ENCODE measurements at places on chromosomes 1 and 21.

DNA sequence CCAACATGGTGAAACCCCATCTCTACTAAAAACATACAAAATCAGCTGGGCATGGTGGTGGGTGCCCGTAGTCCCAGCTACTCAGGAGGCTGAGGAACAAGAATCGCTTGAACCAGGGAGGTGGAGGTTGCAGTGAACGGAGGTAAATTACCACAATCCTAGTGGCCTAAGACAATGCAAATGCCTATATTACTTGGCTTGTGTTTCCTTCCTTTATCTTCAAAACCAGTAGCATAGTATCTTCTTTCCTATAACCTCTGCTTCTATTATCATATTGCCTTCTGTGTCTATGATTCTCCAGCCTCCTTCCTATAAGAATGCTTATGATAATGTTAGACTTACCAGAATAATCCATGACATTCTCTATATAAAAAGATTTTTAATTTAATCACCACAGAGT lies 156.2 kb upstream of the RGS18 start:
- no peak for DNase-seq

- DNase-seq, result no peak
Observed at GRCh38 chr1:231508941-231509340, 19.5 kb upstream of the TSNAX start.

DNA sequence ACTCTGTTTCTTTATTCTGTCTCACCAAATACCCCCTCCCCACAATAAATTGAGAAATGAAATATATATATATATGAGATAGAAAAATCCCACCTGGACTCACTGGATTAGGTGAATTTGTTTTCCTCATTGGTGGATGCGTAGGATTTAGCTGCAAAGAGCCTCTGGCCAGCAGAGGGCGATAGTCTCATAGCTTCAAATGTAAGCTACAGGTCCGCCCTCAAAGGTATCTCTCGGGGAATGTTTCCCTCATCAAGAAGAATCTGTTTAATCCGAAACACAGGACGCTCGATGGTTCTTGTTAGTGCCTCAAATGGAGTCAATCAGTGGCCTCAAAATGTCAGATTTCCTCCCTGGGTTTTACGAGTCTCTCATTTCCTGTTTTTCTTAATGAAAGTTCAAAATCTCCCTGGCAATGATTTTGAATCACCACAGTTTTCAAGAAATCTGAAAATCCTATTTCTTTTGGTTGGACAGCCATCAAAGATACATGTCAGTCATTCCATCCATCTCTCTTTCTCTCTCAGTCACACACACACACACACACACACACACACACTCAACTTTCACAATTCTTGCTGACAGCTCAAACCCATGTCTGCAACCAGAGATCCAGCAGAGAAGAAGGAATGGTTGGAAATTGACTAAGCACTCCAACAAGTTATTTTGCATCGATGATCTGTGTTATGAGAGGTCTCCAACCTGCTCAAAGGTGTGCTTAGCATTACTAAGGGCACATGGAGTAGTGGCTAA lies 13.9 kb upstream of the CAMK1G start:
- peak; percentile 76 for DNase-seq

- DNase-seq, result peak; percentile 74
Observed at GRCh38 chr1:201408176-201408833, 9.2 kb upstream of the LAD1 start.

- DNase-seq, result no peak
Observed at GRCh38 chr21:26332867-26333266, 162.3 kb upstream of the APP start.

GRCh38 chr1:115091572-115091971 lies 2.3 kb upstream of the TSPAN2 start:
- no peak for DNase-seq

- no peak for DNase-seq
Observed at GRCh38 chr1:76799700-76800099, 67.6 kb upstream of the ST6GALNAC5 start.

- DNase-seq, result peak; percentile 45
Observed at GRCh38 chr1:89022167-89022959, at the start of gene GBP3. GBP3 (minus strand) TSS chr1:89022866; CDS start chr1:89020721, 2,145 bp downstream.

GRCh38 chr1:111203681-111204200 lies 3.3 kb upstream of the DENND2D start:
- peak; percentile 76 for DNase-seq

DNA sequence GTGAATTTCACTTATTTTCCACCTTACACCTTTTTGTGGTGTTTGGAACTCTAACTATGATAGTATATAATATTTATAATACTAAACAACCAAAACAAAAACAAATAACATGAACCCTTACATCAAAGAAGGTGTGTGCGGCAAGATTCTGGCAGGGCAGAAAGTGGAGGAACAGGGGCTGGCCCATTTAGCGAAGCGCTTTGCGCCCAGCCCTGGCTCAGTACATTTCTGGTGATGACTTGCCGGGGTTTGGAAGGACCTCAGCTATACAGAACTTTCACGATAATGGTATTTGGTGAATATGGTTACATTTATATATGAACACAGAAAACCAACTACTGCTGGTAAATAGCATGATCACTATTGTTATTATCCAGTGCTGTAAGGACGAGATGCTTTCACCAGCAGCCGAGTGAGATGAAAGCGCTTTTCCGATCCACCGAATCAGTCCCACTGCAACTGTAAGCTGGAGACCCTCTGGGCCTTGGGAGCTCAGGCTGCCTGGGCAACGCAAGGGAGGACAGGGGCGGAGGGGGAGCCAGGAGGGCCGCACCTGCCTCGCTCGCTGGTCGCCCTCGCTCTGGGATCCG lies 63.9 kb downstream of the CD247 start:
- DNase-seq, result peak; percentile 6

GRCh38 chr1:179141592-179142251 lies 59.9 kb downstream of the TOR3A start:
- DNase-seq, result no peak

GRCh38 chr21:42941696-42942085 lies 16.3 kb upstream of the ERVH48-1 start:
- DNase-seq, result no peak

GRCh38 chr1:30742963-30743559 lies 14.5 kb downstream of the LAPTM5 start:
- no peak for DNase-seq

- DNase-seq, result no peak
Observed at GRCh38 chr1:24871306-24871901, 58.7 kb downstream of the RUNX3 start.

DNA sequence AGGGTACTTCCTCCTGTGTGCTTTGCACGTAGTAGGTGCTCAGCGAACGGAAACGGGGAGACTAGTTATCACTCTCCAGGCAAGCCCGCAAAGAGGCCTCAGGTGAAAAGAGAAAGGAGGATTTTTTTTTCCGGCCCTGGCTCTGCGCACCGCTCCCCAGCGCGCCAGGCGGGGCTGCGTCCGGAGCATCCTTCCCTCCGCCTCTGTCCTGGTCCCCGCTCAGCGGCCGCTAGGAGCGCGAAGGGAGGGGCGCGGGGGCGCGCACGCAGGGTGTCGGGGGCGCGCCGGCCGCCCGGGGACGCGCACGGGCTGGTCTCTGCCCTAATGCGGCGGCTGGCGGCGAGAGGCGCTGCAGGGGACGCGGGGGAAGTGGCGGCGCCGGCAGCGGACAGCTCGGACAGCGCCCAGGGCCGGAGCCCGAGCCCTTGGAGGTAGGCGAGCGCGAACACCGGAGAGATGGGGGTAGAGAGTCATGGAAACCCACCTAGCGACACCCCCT lies 42.3 kb upstream of the NFASC start:
- DNase-seq, result no peak

GRCh38 chr1:45868861-45869260 lies 65.4 kb downstream of the MAST2 start:
- no peak for DNase-seq

DNA sequence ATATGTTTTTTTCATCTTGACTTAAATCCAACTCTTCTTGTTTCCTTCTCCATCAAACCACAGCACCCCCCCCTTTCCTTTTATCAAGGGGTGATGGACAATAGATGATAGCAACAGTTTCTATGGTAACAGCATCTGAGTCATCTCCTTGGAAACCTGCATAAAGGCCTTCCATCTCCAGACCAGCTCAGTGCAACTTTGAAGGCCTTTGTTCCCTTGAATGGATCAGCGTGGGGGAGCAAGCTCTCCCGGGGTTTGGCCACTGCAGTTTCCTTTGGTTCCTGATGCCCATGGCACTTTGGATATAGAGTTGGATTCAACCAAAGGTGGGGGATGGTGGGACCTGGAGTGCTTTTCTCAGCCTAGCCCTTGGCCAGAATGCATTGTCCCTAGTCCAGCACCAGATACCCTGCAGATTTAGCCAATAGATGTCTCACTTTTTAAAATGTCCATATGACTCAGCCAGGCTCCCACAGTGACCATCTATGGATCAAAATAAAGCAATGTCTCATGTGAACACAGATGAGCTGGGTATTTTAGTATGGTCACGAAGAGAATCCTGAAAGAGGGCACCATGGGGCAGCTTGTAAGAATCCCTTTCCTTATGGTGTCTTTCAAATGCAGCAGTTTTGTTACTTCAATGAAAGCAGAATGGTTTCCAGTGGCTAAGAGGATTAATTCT lies 127.7 kb downstream of the SPATA46 start:
- no peak for DNase-seq

GRCh38 chr1:47137198-47137597 lies at the start of gene CYP4A22:
CYP4A22 (plus strand) TSS chr1:47137441; CDS start chr1:47137486, 45 bp downstream.
- DNase-seq, result no peak

DNA sequence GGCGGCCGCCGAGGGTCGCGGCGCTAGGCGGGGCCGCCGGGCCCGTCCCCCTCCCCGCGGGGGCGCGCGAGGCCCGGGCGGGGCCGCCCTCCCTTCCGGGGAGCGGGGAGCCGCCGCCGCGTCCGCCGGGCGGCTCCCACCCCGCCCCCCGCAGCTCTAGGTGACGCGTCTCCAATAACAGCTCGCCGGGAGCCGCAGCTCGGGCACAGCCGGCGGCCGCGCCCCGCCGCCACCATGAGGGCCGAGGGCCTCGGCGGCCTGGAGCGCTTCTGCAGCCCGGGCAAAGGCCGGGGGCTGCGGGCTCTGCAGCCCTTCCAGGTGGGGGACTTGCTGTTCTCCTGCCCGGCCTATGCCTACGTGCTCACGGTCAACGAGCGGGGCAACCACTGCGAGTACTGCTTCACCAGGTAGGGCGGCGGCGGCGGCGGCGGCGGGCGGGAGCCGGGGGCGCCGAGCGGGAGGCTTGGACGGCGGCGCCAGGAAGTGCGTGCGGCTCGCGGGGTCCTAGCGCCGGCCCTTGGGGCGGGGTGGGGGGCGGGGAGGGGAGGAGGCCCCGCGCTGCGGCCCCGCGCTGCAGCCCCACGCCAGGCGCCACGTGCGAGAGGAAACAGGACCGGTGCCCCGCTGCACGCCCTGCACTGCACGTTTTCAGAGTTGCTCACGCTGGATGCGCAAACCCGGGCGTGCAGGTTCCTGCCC lies at the start of gene SMYD2:
Gene SMYD2, plus strand, starts transcription at position 139 of the 699 bp plus-strand sequence. Its CDS starts 96 bp downstream, at position 235.
- peak; percentile 74 for DNase-seq

- DNase-seq, result no peak
Observed at GRCh38 chr1:33234588-33234990, 21.7 kb upstream of the ZNF362 start.

DNA sequence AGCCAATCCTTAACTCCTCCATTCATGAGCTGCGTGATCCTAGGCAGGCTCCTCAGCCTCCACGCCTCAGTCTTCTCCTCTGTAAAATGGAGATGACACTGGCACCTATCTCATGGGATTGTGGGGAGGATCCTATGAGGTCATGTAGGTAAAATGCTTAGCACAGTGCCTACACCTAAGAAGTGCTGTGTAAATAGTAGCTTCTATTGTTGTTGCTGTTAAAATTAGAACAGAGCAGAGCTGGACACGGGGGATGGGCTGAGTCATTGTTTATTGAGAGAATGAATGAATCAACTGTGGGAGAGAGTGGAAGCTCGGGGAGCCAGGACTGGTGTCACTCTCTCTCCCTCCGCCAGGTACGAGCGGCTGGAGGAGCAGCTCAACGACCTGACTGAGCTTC lies 43.0 kb downstream of the TMCC2 start:
- no peak for DNase-seq
